ENCODE measurements at places on chromosomes 7 and 10.
A peak's percentile ranks its signal among the peaks of the same experiment; 100 is the strongest.

GRCh38 chr7:5351507-5352265 is 68.9 kb downstream of the SLC29A4 start:
- no peak for ATAC-seq

DNA sequence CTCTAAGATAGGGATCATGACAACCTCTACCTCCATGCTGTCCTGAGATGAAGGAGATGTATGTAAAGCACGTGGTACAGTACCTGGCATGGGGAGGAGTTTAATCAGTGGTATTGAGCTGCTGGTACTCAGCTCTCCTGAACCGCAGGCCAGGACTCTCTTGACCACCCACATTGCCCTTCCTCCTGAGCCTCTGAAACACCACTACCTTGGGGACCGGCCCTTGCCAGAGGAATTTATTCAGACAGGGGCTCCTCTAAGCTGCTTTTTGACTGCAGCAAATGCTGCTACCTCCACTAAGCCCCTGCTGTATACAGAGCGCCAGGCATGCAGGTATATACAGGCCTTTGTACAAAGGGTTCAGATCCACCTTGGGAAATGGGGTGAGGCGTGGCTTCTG is 36.7 kb downstream of the COL13A1 start:
- no peak for ATAC-seq

DNA sequence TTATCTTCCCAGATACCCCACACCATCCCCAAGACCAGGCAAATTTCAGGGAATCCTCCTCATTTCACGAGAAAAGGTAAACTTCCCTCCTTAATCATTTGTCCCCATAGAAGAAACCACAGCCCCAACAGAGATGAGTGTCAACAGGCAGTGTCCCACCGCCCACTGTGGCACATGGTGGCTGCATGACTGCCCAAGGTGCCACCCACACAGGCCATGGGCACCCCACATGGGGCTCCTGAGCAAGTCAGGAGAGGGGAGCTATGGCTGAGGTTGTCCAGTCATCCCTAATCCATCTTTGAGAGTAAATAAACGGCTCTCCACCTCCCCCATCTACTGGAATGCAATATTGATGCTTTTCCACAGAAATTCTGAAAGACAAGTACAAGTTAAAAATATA is 44.1 kb downstream of the ANTXRL start:
- ATAC-seq, result no peak

- ATAC-seq, result peak; percentile 91
Measured at GRCh38 chr7:116809636-116810266, 52.6 kb upstream of the CAPZA2 start.

- ATAC-seq, result no peak
Measured at GRCh38 chr10:1454428-1454827, 282.9 kb downstream of the ADARB2 start.

- ATAC-seq, result no peak
Measured at GRCh38 chr7:151322906-151323305, 18.7 kb upstream of the NUB1 start.

GRCh38 chr7:55770778-55771177 is 91.8 kb downstream of the SEPTIN14 start:
- no peak for ATAC-seq

GRCh38 chr10:25278180-25278579 is 103.4 kb downstream of the GPR158 start:
- ATAC-seq, result no peak

GRCh38 chr10:79269969-79270368 is 77.3 kb upstream of the PPIF start:
- ATAC-seq, result no peak

- no peak for ATAC-seq
Measured at GRCh38 chr10:69480068-69480412, 28.8 kb downstream of the TSPAN15 start.

GRCh38 chr10:8566737-8567136 is 512.2 kb downstream of the GATA3 start:
- no peak for ATAC-seq

DNA sequence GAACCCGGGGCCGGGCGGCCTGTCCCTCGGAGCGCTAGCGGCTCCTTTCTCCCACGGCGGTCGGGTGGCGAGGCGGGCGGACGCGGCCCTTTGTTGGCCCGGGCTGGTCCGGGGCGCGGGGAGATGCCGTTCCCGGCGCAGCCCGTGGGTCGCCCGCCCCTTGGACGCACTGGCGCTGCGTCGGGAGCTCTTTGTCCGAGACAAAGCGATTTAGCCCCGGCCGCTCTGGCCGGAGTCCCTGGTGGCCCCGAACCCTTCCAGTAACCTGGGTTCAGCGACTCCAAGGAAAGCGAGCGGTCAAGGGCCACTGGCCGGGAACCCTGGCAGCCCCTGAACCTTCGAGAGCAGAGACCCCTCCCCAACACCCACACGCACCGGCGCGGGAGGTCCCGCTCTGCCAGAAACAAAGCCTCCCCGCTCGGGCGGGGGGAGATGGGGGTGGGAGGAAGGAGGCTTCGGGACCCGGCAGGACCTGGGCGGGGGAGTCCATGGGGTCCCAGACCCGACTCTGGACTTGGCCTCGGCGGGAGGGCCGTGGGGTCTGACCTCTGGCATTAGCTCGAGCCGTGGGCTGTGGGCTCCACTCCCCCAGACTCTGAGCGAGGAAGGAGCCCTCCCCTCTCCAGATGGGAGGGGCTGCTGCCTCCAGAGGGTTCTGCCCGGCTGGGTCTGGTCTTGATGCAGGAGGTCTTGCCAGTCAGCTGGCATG is 836 bp downstream of the DPYSL4 start:
- ATAC-seq, result peak; percentile 59

- no peak for ATAC-seq
Measured at GRCh38 chr7:94350734-94351133, 44.0 kb upstream of the COL1A2 start.

GRCh38 chr10:69425511-69426298 is 9.0 kb upstream of the TACR2 start:
- ATAC-seq, result no peak

GRCh38 chr7:24152356-24152755 is 131.6 kb upstream of the NPY start:
- ATAC-seq, result no peak

DNA sequence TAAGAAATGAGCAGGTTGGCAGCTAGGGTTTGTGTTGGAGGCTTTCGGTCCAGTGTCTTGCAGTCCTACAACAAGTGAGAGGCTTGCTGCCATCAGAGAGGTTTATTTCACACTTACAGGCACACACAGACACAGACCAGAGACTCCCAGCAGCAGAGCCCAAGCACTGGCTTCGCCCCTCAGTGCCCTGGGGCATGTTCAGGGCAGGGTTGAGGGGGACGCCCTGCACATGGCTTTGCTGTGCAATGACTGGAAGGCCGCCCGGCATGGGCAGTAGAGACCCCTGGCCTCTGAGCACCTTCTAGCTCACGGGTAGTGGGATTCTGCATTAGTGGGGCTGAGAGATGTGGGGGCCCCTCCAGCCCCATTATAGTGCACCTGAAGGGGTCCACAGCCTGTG is 3.8 kb downstream of the SPRN start:
- no peak for ATAC-seq

GRCh38 chr7:24403557-24403956 is 119.6 kb downstream of the NPY start:
- no peak for ATAC-seq

GRCh38 chr7:44377681-44378421 is 52.5 kb upstream of the CAMK2B start:
- ATAC-seq, result no peak

DNA sequence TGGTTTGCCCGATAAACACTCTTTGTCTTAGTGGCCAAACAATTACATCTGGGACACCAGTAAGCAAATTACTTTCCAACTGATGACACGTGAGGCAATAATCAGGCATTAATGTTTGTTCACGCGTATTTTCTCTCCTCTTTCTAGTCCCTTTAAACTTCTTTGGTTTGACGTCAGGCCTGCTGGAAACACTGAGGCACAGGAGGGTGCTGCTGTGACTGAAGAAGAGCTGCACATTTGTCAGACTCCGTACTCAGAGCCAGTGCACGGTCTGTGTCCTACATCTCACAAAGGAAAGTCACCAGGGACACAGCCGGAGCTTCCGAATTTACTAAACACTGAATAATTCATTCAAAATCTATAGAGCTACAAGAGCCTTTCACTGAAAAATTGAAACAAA is 57.6 kb upstream of the ANAPC16 start:
- no peak for ATAC-seq

DNA sequence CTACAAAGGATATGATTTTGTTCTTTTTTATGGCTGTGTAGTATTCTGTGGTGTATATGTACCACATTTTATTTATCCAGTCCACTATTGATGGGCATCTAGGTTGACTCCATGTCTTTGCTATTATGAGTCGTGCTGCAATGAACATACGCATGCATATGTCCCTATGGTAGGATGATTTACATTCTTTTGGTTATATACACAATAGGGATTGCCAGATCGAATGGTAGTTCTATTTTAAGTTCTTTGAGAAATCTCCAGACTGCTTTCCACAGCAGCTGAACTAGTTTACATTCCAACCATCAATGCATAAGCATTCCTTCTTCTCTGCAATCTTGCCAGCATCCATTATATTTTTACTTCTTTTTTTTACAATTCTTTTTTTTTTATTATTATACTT is 35.6 kb upstream of the FAM13C start:
- ATAC-seq, result no peak

DNA sequence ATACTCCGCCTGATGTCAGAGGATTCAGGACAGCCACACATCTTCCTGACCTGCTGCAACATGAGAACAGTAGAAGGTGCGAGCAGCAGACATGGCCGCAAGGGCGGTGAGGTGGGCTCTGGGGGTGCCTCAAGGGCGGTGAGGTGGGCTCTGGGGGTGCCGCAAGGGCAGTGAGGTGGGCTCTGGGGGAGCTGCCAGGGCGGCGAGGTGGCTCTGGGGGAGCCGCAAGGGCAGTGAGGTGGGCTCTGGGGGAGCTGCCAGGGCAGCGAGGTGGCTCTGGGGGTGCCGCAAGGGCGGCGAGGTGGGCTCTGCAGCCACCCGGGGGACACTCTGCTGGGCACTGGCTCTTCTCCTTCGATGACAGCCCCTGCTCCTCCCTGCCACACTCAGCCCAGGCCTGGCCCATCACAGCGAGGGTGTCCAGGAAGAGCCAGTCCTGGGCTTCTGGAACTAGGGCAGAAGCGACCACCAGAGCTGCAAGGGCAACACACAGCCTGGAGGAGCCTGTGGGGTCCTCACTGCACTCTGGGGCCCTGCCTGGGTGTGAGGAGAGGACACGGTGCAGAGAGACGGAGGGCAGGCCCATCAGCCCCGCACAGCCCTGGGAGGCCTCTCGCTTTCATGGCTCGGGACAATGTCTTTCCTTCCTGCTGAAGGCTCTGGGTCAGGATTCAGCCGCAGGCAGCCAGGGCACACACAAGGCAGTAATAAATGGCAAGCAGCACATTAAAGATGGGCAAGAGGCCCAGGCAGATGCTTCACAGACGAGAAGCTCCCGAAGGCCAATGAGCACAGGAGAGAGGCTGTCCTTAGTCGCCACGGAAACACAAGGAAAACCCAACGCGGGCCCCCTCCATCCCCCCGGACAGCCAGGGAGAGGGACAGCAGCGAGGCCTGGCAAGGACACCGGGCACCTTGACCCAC is 42.5 kb downstream of the STK32C start:
- ATAC-seq, result peak; percentile 78

DNA sequence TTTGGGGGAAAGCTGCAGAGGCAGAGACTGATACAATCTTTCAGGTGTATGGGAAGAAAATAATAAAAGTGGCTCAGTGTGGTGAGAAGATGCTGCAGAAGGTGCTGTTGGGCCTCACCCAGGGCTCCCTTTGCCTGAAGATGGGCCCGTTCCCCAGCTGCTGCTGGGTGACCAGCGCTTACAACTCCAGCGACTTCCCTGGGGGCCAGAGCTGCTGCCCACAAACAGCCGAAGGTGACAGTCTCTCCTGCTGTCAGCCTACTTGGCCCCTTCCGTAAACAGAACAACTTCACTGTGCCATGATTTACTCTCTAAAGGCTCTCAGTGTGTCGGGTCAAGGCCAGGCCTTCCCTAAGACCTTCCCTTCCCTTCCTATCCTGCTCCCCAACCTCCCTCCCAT is 93.6 kb upstream of the PCBD1 start:
- no peak for ATAC-seq

- no peak for ATAC-seq
Measured at GRCh38 chr10:132650611-132651250, 113.1 kb downstream of the INPP5A start.

GRCh38 chr10:92699518-92700381 is 10.0 kb downstream of the HHEX start:
- ATAC-seq, result peak; percentile 75

GRCh38 chr10:78359640-78360091 is 326.0 kb downstream of the RPS24 start:
- ATAC-seq, result peak; percentile 35

- no peak for ATAC-seq
Measured at GRCh38 chr7:84191261-84191660, 3.3 kb downstream of the SEMA3A start.

GRCh38 chr10:111323389-111323966 is 246.6 kb downstream of the ADRA2A start:
- no peak for ATAC-seq

DNA sequence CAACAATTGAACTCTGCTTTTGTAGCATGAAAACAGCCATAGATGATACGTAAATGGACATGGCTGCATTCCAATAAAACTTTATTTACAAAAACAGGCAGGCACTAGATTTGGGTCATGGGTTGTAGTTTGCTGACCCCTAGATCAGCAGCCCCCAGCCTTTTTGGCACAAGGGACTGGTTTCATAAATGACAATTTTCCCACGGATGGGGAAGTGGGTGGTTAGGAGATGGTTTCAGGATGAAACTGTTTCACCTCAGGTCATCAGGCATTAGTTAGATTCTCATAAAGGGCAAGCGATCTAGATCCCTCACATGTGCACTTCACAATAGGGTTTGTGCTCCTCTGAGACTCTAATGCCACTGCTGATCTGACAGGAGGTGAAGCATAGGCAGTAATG is 16.5 kb upstream of the ANK3 start:
- no peak for ATAC-seq

GRCh38 chr7:48426966-48427555 is 255.8 kb downstream of the ABCA13 start:
- ATAC-seq, result peak; percentile 28

DNA sequence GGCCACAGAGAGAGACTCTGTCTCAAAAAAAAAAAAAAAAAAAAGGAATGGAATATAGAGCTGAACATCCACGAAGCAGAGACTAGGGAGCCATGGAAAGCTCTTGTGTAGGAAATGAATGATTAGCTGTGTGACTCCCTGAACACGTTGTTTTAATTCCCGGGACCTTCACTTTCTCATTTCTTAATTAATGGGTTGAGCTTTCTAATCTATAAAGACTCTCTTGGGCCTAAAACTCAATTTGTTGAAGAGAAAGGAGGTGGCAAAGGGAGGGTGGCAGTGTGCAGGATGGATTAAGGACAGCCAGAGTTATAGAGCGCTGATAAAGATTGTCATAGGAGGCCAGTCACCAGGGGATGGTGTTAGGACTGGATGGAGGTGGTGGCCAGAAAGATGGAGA is 48.0 kb downstream of the CYCS start:
- no peak for ATAC-seq

DNA sequence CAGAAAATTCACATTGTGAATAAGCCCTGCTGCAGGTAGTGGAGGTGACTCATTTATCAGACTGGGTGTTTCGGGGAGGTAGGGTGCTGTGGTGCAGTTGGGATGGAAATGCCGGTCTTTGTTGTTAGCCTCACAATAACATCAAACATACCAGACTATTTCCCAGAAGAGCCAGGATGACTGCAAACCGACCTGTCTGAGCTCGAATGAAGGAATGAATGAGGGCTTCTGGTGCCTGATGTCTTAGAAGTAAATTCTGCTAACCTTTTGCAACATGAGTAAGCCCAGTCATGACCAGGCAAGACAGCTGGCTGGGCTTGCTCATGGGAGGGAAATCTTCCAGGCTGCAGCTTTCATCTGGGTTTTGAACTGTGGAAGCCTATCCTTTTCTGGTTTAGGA is 2.4 kb upstream of the VDAC2 start:
- ATAC-seq, result no peak

GRCh38 chr7:73766556-73767229 is 3.4 kb downstream of the CLDN3 start:
- no peak for ATAC-seq
